T-helper 17 cell (primary cell): ENCODE measurements at places on chromosomes 3 and 15.
A peak's percentile ranks its signal among the peaks of the same experiment; 100 is the strongest.

DNA sequence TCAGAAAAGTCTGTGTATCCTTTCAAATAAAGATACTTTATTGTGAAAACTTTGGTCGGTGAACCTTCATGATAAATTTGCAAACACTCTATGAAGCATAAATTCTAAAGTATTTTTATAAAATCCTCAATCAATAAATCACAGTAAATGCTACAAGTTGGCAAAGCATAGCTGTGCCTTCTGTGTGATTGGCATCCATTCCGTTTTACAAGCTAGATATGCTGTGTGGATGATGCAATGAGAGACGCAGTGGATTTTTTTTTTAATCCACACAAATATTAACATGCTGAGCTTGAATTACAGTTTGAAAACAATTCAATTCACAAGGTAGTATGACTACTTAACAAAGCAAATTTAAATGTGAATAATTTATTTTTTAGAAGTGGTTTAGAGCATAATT, 937.2 kb downstream of the ZPLD1 start:
- no peak for DNase-seq

- DNase-seq, result peak; percentile 75
These were observed at the start of gene TFDP2 for GRCh38 chr3:142148792-142149672. TSS of gene TFDP2 (minus strand) at chr3:142149544. CDS start at chr3:142101749, 47,795 bp downstream.

- DNase-seq, result no peak
These were observed 1560.4 kb downstream of the OTOL1 start for GRCh38 chr3:163056874-163057497.

DNA sequence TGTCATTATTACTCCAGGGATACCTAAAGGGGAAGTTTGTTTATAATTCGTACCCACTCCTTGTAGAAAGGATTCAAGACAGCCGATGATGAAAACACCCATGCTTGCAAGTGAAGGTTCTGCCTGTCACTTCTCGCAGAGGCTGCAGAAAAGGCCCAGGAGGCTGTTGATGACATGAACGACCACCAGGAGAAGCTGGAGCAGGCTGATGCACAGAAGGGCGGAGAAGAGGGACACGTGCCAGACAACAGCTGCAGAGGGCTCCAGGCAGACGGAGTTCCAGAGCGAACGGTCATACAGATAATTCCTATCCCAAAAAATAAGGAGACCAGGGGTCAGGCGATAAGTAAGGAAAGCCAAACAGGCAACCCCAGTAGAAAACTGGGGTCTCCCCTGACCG, 5.7 kb upstream of the DYNLT2B start:
- no peak for DNase-seq

DNA sequence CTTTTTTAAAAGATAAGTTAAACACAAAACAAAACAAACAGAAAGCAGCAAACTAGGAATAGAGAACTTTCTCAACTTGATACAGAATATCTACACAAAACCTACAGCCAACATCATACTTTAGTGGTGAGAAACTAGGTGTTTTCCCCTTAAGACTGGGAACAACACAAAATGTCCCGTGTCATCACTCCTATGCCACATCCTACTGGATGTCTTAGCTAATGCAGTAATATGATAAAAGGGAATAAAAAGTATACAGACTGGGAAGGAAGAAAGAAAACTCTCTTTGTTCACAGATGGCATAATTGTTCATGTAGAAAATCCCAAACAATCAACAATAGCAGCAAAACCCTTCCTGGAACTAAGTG, 45.9 kb downstream of the TMEM45A start:
- no peak for DNase-seq

DNA sequence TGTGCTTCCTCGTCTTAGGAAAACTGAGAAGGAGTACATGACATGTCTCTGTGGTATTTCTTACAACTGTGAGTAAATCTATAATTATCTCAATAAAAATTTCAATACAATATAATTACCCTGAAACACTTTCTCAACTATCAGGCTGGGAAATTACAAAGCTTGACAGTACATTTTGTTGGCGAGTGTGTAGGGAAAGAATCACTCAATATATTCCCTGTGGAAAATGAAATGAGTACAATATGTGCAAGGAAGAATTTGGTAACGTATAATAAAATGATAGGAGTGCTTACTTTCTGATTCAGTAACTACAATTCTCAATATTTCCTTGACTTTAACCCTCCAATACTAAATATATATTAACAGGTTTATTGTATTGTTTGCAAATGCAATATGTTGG, 818.2 kb upstream of the CADM2 start:
- DNase-seq, result no peak

DNA sequence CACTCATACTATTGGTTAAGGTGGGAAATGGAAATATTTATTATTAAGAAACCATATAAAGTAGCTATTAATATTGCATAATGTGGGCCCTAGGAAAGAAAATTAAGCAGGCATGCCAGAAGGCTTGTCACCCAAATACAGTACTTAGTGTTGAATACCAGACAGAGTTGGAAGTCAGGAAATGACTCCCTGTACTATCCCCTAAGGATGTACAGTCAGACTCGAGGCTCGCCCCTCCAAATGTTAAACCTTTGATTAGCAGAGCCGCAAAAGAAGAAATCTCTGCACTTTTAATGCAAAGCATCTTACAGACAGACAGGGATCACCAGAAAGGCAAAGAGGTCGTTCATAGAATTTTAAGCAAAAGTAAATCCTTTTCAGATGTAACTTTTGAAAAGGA, 11.3 kb upstream of the RBSN start:
- no peak for DNase-seq

DNA sequence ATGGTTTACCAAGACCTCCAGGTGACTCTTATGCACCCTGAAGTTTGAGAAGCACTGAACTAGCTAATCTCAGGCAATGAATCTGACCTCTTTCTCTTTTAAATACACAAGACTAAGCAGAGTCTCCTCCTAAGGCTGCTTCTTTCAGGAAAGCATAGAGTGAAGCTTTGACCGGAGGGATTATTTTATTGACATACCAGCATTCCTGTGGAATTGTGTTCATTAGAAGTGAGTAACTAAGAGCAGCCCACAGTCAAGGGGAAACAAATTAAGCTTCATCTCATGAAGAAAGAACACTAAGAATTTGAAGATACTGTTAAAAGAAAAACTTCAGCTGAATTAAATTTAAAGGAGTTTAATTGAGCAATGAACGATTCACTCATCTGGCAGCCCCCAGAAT, 963.5 kb downstream of the NTRK3 start:
- DNase-seq, result no peak

DNA sequence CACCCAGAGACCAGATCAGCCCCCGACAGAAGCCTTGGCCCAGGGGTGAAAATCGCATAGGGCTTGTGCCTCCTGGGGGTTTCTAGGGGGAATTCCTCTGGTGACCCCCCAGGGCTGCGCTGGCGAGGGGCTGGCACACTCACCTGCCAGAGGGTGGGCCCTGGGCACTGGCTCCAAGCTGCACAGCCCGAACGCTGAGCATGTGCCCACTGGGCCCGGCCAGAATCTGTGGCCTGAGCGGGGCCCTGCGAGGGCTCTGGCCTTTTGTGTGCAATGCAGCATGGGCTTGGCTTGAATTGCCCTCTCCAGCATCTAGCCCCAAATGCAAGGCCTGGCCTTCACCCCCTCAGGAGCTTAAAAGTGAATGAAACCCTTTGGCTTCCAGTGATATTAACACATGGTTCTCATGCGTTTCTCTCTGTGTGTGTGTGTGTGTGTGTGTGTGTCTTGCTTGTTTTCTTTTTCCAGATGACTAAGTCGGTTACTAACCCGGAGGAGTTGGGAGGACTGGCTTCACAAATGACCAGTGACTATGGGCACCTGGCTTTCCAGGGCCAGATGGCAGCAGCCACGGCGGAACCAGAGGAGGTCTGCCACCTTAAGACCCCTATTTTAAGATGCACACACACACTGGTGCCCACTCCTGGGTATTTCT, 259.1 kb upstream of the TPM1 start:
- no peak for DNase-seq

- DNase-seq, result no peak
These were observed 44.2 kb downstream of the ACAD9 start for GRCh38 chr3:128923576-128923975.

DNA sequence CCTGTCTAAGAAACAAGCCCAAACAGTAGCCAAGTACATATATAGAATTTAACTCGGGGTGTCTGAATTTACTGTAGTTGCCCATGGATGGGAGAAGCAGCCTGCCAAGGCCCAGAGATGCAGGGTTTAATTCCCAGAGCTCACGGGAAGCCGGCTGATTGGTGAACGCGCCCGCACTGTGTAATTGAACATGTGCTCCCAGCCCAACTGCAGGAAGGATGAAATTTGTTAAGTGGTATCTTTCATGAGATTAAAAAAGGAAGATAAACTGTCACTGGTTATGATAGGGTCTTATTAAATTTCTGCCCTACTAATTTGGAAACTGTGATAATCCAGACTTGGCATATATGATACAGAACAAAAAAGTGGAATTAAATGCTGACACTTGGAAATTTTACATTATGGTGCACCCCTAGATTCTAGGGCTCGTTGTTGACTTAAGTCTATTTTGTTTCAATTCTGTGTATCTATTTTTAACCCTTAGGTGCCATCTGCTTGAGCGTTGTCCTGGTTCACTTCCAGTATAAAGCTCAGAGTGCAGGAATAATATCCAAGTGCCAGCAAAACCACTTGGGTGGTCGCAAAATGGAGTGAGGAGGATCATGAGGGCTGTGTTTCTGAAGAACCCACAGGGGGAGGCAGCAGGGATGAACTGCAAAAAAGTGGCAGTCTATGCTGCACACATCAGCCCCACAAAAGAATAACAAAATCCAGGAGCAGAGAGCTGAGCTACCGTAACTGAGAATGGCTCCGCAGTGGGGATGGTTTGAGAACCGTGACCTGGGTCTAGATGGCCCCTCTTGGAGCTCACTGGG, 13.8 kb upstream of the TMC3 start:
- DNase-seq, result no peak

DNA sequence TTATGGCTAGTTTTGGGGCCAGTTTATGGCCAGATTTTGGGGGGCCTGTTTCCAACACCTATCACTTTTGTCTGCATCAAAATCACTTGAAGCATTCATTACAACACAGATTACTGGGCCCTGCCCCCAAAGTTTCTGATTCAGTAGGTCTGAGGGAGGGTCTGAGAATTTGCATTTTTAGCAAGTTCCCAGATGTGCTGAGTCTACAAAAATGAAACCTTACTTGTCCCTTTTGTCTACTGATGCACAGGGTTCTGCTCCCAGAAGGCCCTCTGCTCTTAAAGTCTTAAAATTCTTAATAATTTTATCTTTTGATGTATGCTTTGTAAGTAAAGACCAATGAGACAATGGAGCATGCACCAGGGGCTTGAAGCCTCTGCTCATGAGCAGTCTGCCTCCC, 146.0 kb downstream of the POLQ start:
- DNase-seq, result no peak

- DNase-seq, result no peak
These were observed 152.1 kb upstream of the TBC1D5 start for GRCh38 chr3:17894434-17895060.

DNA sequence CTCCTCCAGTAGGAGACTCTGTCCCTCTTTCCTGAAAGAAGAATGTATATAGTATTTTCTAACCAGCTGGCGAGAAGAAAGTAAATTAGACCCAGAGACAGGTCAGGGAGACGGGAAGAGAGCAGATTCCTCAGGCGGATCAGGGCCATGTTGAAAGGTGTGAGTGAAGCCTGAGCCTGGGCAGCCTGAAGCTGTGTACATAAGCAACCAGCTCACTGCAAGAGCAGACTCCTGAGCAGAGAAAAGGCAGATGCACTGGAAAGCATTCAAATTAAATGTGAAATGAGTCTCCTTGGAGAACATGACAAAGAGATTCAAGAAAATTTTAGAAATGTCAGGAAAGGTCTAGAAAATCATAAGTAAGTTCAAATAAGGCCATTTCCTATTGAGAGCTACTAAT, 165.8 kb downstream of the GOLIM4 start:
- no peak for DNase-seq
